Hematopoietic multipotent progenitor cell (in vitro differentiated cells): ENCODE measurements at places on chromosomes 7 and 10.

GRCh38 chr7:66558660-66559465, 69.8 kb upstream of the KCTD7 start:
- no peak for DNase-seq

- DNase-seq: peak; percentile 96
Observed at GRCh38 chr10:78302989-78303854, 269.6 kb downstream of the RPS24 start.

DNA sequence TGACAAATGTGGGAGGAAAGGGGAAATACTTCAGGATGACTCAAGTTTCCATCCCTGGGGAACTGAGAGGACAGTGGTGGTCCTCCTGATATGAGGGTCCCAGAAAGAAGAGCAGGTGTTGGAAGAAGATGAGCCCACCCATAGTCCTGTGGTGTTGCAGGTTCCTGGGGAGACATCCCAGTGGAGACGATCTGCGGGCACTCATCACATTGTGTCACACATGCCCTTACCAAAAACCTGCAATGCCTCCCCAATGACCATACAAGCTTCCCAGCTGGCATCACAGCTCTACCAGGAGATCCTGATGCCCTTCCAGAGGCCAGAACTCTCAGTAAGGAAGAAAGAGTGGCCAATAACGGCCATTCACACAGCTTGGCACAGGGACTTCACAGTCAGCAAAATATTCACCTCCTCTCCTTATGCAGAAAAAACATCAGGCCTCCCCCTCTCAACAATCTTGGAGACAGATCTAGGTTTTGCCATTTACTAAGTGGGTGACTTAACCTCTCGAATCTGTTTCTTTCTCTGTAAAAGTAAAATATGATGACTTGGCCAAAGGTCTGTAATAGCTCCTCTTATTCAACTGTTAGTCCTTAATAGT, 9.0 kb downstream of the PUS7 start:
- DNase-seq: no peak

GRCh38 chr7:13290975-13291374, 603.5 kb downstream of the ARL4A start:
- no peak for DNase-seq

- no peak for DNase-seq
Observed at GRCh38 chr10:6310977-6311376, 108.2 kb downstream of the PFKFB3 start.

DNA sequence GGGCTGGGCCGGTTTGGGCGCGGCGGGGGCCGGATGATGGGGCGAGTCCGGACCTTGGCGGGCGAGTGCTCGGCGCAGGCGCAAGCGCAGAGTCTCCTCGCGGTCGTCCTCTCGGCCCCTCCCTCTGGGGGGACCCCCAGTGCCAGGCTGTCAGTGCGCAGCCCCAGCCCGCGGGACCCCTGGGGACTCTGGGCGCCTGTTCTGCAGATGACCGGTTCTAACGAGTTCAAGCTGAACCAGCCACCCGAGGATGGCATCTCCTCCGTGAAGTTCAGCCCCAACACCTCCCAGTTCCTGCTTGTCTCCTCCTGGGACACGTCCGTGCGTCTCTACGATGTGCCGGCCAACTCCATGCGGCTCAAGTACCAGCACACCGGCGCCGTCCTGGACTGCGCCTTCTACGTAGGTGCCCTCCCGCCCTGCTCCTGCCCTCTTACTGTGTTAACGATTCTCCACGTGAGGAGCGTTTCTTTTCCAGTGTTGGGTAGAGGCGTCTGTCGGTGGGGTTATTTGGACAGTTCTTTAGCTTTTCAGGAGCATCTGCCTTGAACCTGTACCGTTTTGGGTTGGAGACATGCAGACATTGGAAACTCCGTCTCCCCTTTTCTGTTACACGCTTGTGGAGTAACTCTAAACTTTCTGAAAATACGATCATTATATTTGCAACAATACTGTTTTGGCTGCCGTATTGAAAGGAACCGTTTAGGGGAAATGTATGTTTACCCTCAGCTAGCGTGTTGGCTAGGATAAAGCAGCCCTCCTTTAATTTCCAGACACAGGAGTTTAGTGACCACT, 706 bp downstream of the BUB3 start:
- DNase-seq: peak; percentile 22

DNA sequence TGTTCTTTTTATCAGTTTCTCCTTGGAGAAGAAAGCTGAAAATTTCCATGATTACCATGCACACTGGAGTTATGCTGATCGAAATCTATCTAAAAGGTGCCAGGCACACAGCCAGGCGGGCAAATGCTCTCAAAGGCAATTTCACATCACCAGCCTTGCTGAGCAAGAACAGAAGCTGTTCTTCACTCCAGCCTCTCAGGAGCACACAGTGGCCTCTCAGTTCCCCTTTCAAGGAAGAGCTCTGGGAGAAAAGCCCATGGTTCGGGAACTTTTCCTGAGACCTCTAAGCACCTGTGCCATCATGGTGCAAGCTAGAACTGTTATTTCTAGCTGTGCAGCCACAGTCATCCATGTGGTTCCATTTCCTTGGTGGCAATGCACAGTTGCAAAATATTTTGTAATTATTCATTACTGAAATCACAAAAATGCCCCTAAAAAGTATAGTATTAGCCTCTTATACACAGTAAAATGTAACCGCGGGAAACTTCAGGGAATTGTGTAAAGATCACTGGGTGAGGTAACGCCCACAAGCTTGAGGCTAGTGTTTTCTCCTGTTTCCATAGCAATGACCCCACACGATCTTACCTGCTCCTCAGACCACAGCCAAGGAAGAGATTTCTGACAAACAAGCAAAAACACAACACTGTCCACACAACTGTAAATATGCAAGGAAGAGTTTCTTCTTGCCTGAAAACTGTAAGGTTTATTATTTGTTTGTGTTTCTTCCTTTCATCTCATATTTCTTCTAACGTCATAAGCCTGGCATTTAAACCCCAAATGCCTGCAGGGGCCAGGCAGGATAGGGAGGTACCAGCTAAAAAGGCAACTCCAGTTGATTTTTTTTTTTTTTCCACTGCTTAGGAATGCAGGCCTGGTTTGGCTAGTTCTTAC, 121.2 kb downstream of the FAM107B start:
- no peak for DNase-seq

GRCh38 chr7:22563032-22563501, 63.1 kb upstream of the STEAP1B start:
- no peak for DNase-seq

GRCh38 chr10:84469470-84469869, 141.1 kb downstream of the CCSER2 start:
- DNase-seq: no peak

DNA sequence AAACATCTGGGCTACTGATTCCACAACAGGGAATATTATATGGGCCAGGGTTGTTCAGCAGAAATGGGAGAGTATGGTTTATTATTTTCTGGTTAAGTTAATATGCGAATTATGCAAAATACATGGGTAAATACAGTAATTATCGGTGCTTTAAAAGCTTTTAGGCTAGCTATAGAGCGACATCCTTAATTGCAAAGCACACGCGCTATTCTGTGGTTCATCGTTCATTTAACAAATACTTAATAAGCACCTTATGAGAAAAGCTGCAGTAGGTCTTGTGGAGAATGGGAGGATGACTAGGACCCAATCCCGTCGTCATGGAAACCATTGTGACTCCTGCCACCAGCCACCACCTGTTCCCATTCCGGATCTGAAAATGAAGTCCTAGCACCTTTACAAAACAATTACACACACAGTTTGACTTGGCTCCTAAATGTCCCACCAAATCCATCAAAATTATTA, 623 bp upstream of the CEP41 start:
- no peak for DNase-seq

DNA sequence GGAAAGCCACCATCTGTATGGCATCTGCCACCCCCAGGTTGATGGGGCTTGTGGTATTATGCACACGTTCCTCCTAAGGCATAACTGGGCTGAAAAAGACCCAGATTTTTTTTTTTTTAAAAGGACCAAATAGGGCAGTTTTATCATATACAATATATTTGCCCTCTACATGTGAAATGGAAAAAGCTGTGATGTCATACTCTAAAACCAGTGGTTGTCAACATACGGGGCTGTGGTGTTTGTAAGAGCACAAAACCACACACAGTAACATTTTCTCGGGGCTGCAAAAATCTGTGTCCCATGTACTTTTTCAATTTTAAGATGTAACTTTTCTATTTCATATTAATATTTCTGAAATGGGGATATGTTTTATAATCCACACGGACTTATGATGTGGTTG, 34.9 kb downstream of the FAM171A1 start:
- DNase-seq: no peak
